ENCODE measurements at places on chromosomes 5 and 9.

- DNase-seq: no peak
These were observed 7.4 kb upstream of the C5orf46 start for GRCh38 chr5:147913786-147914185.

DNA sequence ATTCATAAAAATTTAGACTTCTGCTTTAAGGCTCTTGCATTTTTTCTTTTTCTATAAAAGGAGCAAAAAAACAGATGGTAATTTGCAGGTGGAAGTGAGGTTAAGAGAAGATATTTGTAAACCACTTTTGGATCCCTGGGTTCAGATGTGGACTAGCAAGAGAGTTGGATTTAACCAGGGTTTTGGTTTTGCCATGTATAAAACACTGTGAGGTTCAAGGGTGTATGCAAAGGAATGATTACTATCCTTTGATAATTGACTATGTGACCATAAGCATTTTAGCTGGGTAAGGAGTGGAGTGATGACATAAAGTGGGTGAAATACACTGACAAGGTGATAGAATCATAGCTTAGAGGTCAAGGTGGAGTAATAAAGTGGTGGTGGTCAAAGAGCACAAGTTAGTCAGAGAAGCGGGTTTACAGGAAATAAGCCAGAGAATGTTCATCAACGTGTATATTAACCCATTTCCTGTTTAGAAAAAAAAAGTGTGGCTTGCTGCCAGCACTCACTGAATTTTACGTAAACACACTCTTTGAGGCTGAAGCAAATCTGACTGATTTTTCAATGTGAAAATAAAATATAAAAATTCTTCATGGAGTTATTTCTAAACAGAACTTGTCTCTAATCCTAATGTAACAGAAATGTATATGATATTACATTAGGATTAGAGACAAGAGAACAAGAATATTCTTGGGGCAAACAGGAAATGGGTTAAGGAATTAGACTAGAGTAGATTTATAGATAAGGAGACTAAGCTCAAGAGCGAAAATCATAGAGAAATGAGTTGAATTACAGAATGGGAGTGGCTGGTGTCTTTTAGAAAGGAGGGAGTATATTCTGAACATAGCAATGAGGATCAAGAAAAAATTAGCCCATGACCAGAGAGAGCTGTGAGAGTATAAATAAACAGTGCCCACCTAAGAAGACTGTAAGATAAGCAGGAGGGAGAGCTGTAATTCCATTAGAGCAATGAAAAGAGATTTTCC lies 74.5 kb downstream of the CDKN2A start:
- DNase-seq: no peak

DNA sequence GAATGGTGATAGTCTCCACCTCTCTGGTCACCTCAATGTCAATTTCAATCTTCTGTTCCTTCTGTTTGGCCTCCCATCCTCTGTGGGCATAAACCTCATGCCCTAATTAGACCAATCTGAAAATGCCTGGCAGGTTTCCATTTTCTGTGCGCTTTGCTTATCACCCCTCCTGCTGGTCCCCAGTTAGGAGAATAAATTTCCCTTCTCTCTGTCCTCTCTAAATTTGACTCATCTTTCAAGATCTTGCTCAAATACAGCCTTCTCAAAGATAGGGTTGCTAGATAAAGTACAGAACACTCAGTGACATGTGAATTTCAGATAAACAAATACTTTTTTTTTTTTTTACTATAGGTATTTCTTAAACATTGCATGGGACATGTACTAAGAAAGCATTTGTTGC lies 69.4 kb upstream of the CD180 start:
- no peak for DNase-seq

GRCh38 chr5:126852841-126853271 lies 75.9 kb downstream of the LMNB1 start:
- DNase-seq: no peak

DNA sequence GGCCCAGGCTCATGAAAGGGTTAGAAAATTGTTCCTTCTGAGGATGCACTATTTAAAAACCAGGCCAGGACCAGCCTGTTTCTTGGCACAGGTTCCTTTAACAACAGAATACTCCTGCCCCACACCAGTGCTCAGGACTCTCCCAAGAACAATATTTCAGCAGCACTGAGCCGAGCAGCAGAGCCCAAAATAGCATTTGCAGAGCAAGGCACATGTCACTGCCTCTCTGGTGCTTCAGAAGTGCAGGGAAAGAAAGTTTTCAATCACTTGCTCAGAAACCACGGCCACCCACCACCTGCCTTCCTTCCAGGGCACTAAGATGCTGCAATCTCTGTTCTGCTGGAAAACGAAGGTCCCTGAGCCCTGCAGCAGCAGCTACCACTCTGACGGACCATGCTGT lies 77.6 kb downstream of the SIL1 start:
- no peak for DNase-seq

DNA sequence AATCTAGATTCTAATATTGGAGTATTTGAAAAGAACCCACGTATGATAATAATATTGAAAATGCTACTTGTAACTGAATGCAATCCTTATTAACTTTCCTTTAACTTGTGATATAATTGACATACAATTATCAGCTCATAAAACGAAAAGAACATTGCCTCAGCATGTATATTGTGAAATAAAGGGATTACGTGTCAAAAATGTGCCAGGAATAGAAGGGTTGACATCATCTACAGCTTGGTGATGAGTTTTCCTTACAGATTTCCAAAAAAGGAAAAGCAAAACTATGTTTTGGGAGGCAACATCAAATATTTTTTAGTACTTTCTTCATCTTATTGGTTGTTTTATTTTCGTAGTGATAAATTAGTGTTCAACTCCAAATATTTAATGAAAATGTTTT lies 266.0 kb upstream of the PTGER4 start:
- DNase-seq: no peak

DNA sequence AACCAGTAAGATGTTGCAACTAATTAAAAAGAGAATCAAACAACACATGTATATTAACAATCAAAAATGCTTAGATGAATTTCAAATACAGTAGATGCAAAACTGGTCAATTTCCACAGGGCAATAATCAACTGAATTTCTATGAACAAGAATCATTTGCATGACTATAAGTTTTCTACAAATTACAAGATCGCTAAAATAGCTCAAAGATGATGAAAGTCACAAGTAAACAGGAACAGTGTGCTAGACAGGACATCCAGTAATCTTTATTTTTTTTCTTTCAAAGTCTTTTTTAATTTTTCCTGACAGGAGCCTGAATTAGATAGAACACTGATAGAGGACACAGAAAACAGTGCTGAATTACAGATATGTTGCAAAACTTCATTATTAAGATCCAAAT lies 608.2 kb upstream of the DAB2 start:
- no peak for DNase-seq

- DNase-seq: no peak
These were observed 36.3 kb downstream of the MEGF9 start for GRCh38 chr9:120677965-120678364.
